ENCODE measurements at places on chromosomes 6 and 20. TPM values are rescaled to one million over a fixed set of nuclear protein-coding genes. Genes with fewer than 3 reads are reported as not detected.
A peak's percentile ranks its signal among the peaks of the same experiment; 100 is the strongest.

Gene NRN1
- not detected for total RNA-seq

Gene TSPYL4
- 10.9 TPM for total RNA-seq

Gene LAMP5
- total RNA-seq: not detected

Gene MEI4
- not detected for total RNA-seq

Gene DEFB113
- total RNA-seq: not detected

Gene SYS1
- 62.1 TPM for total RNA-seq

Gene GABBR1
- 3.3 TPM for total RNA-seq

Gene OOEP
- total RNA-seq: not detected

Gene GABRR2
- 0.29 TPM for total RNA-seq

Gene POLH
- total RNA-seq: 12.3 TPM

- no peak for DNase-seq
Measured at GRCh38 chr20:51512645-51513044, 29.9 kb downstream of the NFATC2 start.

DNA sequence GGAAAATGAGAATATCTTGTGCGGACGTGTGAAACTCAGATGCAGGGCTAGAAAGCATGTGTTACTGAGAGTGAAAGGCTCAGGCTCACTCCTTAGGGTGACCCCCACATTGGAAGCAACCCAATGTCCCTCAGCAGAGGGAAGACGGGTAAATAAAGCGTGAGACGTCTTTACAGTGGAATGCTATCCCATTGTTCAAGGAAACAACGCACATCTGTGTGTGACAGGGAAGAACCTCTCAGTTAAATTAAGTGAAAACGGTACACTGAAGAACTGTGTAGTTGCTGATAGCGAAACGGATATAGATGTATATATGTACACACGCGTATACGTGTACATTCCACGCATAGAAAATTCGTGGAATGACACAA is 839 bp downstream of the HNF4A start:
- no peak for DNase-seq

- DNase-seq: no peak
Measured at GRCh38 chr6:54315656-54316055, 7.4 kb downstream of the TINAG start.

- no peak for DNase-seq
Measured at GRCh38 chr6:138336221-138336620, 41.5 kb upstream of the SMIM28 start.

DNA sequence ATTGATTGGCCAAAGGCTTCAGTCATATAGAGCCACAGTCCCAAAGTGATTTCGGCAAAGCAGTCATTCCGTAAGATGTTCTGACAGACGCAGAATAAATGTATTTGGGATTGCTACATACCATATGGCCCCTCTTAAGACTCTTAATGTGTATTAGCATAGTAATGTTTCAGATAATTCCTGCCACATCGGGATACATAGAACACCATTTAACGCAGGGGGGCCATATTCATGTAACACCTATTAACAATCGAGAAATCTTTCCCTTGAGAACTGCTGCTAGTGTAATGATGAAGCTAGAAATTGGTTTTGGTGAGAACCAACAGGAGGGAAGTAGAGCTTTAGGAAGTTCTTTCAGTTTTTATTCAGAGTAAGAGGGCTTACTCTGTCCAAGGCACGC is 390.9 kb upstream of the SASH1 start:
- no peak for DNase-seq

DNA sequence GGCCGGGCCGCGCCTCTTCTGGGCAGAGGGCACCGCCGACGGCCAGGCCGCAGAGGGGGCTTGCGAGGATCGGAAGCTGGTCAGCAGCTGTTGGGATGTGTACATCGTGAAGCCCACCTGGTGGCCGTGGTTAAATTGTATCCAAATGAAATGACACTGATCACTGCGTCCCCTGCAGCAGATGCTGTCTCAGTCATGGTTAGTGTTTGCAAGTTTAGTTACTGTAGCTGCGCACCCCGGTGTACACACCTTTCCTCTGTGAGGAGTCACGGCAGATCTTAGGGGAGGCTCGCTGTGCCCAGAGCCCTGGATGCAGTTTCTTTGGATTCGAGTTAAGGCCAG is 653 bp downstream of the NAA20 start:
- no peak for DNase-seq

- no peak for DNase-seq
Measured at GRCh38 chr6:12992770-12993169, 276.2 kb downstream of the PHACTR1 start.

GRCh38 chr6:34489207-34489805 is 23.4 kb downstream of the PACSIN1 start:
- no peak for DNase-seq

- DNase-seq: peak; percentile 79
Measured at GRCh38 chr6:3418496-3419060, 38.3 kb downstream of the SLC22A23 start.

GRCh38 chr6:153787341-153787606 is 251.8 kb upstream of the OPRM1 start:
- DNase-seq: peak; percentile 49

GRCh38 chr6:7784706-7785105 is 58.8 kb downstream of the BMP6 start:
- DNase-seq: no peak

GRCh38 chr6:134551245-134551960 is 233.5 kb upstream of the SGK1 start:
- DNase-seq: no peak

GRCh38 chr20:20160520-20160919 is 108.2 kb downstream of the CFAP61 start:
- DNase-seq: no peak

DNA sequence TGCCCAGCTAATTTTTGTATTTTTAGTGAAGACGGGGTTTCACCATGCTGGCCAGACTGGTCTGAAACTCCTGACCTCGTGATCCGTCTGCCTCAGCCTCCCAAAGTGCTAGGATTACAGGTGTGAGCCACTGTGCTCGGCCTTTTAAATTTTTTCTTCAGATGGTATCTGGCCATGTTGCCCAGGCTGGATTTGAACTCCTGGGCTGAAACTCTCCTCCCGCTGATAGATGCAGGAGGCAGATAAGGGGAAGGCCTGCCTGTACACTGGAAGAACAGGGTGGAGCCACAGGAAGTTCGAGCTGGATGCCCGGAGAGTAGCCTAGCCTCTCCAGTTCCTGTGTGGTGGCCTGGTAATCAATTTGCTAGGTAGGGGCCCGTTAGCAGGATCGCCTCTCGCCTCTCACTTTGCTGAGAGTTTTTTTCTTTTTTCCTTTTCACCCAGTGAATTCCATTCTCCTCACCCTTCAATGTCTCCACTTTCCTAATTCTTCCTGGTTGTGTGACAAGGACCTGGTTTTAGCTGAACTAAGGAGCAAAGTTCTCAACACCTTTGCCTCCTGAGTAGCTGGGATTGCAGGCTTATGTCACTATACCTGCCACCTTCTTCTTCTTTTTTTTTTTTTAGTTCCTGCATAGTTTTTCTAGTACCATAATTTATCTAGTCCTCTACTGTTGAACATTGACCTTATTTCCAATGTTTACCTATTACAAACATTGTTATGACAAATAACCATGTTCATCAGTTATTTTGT is 19.4 kb upstream of the ITCH start:
- peak; percentile 80 for DNase-seq

DNA sequence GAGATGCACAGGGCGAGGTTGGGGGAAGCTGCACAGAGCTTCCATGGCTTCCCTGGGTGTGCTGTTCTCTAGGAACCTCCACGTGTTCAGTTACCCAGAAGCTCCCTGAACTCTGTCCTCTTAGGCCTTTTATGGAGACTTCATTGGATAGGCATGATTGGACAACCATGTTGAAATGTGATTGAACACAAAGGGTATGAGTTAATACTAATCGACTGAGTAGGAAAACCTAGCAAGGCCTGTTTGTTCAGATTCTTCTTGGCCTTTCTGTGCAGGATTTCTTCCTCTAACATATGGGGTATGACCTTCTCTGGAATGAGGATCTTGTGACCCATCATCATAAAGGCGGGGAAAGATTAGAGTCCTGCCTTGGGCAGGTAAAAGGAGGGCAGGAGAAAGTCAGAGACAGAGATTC is 70.7 kb upstream of the SMIM29 start:
- peak; percentile 87 for DNase-seq

DNA sequence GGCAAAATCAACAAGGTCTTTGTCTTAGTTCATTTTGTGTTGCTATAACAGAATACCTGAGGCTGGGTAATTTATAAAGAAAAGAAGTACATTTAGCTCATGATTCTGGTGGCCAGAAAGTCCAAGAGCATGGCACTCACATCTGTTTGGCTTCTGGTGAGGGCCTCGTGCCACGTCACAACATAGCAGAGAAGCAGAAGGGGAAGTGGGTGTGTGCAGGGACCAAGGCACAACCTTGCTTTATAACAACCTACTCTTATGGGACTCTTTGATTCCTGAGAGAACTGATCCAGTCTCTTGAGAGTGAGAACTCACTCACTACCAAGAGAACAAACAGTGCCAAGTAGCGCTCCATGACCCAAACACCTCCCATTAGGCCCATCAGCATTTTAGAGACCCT is 25.4 kb downstream of the GABRR2 start:
- DNase-seq: no peak

GRCh38 chr6:87687296-87687695 is 14.7 kb downstream of the AKIRIN2 start:
- no peak for DNase-seq

GRCh38 chr20:3239026-3239866 is at the start of gene SLC4A11:
Gene SLC4A11, minus strand, starts transcription at chr20:3239190. Its CDS starts 53 bp downstream, at chr20:3239137.
- peak; percentile 70 for DNase-seq

- peak; percentile 90 for DNase-seq
Measured at GRCh38 chr20:43558412-43559146, at the start of gene SGK2. Gene SGK2, plus strand, starts transcription at chr20:43559027. Its CDS starts 7,469 bp downstream, at chr20:43566496.

GRCh38 chr6:158384671-158385110 is 72.4 kb downstream of the TULP4 start:
- DNase-seq: no peak

DNA sequence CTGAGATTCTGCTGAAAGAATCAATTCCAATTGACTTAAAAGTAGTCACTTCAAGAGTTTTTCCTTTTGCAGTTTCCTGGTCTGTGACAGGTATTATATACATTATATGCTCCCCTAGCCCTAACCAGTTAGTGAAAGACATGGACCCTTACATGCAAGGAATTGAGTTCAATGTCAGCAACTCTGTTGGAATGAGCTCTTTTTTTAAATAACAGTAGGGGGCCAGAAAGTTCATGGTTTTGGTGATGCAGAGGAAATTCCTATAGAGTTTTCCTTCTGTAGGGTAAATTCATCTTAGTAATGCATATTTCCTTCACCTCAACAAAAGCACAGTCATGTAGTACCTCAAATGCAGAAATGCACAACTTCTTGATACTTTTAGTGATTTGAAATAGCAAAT is 172.2 kb downstream of the KIF6 start:
- no peak for DNase-seq

- peak; percentile 43 for DNase-seq
Measured at GRCh38 chr6:12442455-12442854, 152.3 kb downstream of the EDN1 start.

DNA sequence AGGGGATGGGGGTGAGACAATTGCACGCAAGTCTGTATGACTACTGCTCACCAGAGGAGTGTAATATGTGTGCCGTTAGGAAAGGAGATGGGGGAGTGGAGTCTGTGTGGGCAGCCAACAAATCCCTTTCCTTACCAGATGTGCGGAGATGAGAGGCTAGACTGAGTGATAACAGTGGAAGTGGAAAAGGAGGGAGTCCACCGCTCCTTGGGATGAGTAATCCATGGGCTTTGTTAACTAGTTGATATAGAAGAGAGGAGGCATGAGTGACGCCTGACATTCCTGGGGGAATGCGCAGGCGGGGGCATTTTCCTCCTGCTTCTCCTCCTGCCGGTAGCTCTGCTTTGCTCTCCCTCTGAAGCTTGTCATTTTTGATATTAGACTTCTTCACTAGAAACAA is 13.5 kb upstream of the SMIM26 start:
- DNase-seq: no peak

DNA sequence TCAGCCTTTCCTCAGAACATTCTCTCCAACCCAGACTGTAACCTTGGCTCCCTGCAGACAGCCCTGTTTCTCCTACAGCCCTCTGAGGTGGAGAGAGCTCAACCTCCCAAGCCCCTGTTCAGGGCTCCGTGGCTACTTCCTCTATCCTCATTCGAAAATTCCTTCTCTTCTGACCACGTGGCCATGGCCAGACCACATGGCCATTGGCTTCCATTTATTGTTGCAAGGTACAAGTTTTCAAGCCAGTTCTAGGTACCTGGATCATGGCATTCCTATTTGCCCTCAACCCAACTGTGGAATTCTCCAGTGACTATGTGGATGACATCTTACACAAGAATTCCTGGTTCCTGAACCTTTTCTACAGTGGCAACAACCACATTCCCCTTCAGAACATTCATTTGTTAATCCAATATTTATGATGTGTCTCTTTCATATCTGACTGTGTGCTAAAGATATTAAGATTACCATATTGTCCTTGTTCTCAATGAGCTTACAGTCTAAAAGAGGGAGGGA is 161.9 kb downstream of the GMPR start:
- no peak for DNase-seq

DNA sequence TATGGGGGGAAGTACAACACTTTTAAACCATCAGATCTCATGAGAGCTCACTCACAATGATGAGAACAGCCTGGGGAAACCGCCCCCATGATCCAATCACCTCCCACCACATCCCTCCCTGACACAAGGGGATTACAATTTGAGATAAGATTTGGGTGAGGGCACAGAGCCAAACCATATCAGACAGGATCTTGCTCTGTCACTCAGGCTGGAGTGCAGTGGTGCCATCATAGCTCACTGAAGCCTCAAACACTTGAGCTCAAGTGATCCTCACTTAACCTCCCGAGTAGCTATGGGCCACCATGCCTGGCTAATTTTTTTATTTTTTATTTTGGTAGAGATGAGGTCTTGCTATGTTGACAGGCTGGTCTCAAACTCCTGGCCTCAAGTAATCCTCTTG is 5.1 kb upstream of the IYD start:
- DNase-seq: no peak

DNA sequence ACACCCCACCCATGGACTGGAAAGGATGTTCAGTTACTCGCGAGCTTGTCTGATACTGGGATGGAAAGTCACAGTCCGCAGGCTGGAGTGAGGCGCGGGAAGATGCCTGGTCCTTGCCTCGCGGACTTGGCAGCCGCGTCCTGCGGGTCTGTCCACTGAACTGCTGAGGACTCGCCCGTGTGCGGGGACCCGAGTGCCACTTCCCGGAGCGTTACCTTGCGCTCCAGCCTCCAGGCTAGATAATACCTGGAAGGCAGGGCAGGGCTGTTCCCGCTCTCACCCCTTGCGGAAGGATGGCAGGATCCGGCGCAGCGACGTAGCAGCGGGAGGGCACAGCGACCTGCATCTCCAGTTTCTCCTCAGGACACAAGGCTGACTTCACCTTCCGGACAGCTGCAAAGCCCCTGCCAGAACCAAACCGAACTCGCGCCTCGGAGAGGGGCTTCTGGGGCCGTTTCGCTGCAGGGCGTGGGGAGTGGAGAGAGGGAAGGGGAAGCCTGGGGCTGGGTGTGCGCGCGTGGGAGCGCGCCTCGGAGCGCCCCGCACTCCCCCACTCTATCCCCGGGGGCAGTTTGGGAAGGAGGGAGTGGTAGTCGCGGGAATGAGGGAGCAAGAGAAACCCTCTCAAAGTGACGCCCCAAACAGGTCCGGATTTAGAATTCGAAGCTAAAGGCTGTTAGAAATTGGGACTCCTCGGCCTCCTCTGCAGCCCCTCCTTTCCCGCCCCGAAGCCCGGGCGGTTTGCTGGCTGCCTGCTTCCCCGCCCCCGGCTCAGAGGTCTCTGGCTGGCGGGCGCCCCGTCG is at the start of gene KCNQ5:
KCNQ5 (plus strand) TSS at position 774 of the 803 bp plus-strand sequence.
- no peak for DNase-seq
